Hippocampal formation (tissue), 2 donors: ENCODE measurements at places on chromosomes 5 and 9.

DNA sequence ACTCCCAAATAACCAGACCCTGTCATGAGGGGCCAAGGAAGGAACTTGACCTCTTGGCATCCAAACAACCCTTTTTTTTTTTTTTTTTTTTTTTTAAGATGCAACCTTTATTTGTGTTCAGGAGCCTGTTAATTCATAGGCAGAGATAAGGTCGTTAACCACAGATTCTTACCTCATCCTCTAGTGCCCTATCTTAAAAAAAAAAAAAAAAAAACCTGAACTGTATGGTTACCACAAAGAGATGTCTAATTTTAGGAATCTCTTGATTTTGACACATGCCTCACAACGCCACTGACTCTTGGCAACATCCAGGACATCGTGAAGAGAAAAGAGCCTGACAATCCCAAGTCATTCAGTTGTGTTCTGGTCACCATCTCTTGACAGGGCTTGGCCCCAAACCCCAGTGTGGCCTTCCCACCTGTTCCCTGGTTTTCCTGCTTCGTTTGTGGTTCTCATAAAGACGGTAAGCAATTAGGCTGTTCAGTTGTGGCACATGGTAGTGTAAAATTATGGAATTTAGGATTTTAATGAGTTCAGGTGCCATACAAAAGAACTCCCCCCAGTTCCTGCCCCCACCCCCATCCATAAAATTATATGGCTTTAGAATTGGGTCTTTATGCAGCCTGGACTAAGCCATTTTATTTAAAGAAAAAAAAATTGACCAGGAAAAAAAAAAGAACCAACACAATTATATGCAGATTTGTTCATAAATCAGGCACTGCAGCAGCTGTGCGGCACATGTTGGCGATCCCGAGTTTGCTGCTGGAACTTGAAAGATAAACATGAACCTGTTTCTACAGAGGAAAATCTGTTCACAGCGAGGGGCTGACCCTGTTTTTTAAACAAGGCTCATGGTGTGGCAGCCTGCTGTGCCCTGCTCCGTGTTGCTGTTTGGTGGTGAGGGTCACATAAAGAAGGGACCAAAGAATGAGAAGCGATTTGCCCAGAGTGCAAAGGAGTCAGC, 267.8 kb upstream of the CLINT1 start:
- no peak for DNase-seq

DNA sequence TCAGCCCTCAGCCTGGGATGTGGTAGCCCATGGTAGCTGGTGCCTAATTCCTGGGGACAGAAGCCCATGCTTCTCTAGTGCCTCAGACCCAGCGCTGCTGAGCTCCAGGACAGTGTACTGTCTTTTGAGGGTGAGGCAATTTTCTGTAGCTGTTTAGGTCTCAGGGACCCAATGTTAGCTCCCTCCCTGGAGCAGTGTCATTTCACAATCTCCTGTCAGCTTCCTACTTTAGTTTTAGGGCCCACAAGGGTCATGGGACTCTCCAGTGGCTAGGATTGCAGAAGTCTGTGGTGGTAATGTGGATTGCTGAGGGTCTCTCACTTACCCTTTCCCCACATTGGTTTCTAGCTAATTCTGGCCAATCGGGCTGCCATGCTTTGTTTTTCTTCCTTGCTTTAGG, 67.7 kb upstream of the CCL21 start:
- peak; percentile 0 for DNase-seq

- no peak for DNase-seq
Measured at GRCh38 chr5:18216016-18216415, 581.8 kb downstream of the TAF11L14 start.

GRCh38 chr9:76478226-76478625, 19.2 kb downstream of the GCNT1 start:
- DNase-seq = no peak

GRCh38 chr5:73948720-73949119, 322.7 kb downstream of the ARHGEF28 start:
- no peak for DNase-seq
